ENCODE measurements at places on chromosomes 11 and 22.

- no peak for DNase-seq
Observed at GRCh38 chr11:12655842-12656241, 18.4 kb upstream of the TEAD1 start.

DNA sequence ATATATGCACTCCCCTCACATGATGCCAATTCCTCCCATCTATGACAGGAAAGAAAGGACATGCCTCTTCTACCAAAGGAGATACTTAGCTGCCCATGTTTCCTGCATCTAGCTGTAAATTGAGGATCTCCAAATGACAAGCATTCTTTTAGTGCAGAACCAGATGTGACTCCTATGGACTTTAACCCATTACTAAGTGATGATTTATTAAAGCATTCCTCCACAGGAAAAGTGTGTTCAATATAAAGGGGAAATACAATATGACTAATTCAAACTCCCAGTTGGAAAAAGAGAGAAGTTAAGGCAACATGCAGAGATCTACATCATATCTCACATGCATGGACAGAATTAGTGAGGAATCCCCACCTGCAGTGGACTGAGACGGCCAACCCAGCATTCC lies 221.3 kb downstream of the FAM76B start:
- no peak for DNase-seq

GRCh38 chr11:64458997-64459396 lies 100.0 kb downstream of the RPS6KA4 start:
- no peak for DNase-seq

GRCh38 chr11:12599408-12600143 lies 74.6 kb upstream of the TEAD1 start:
- DNase-seq = no peak

DNA sequence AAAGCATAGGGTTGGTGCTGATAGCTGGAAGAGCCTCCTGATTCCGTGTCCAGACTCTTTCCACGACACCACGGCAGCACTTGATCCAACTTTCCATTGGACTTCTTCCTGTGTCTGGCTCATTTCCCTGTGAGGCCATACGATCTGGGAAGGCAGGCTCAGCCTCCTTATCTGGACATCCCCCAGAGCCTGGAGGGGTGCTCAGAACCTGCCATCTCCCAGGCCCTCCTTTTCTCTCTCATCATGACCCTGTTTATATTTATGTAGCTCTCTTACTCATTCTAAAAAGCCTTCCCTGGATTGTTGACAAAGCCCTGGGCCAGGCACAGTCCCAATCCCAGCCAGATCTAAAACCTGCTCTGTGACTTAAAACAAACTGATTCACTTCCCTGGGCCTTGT lies 7.8 kb upstream of the BCL9L start:
- no peak for DNase-seq

GRCh38 chr22:35549328-35549727 lies 8.7 kb downstream of the RASD2 start:
- DNase-seq = no peak

All from T-helper 17 cell (primary cell).